ENCODE measurements at places on chromosomes 3 and 15.

- DNase-seq = no peak
Measured at GRCh38 chr3:196932600-196932999, 9.7 kb downstream of the NCBP2 start.

DNA sequence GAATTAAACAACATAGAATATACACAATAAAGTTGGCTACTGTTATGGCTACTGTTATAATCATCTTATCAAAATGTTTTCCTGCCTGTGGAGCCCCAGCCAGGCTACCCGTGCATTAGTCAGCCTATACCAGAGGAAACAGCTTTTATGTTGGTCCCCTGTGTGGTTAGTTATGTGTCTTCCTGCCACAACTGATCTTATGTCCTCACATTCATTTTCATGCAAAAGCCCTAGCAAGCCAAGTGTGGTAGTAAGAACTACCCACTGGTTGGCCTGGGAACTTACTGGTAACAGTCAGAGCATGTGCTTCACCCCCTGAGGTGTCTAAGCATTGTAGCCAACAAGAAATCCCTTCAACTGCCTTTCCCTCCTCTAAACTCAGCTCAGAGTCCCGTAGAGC lies 21.8 kb downstream of the MGLL start:
- no peak for DNase-seq

GRCh38 chr3:181253796-181254195 lies 264.3 kb upstream of the DNAJC19 start:
- no peak for DNase-seq

GRCh38 chr3:61628636-61629035 lies 67.3 kb downstream of the PTPRG start:
- no peak for DNase-seq

- no peak for DNase-seq
Measured at GRCh38 chr3:122325769-122326168, 721 bp downstream of the CSTA start.

- DNase-seq = no peak
Measured at GRCh38 chr15:51842852-51843737, 13.6 kb downstream of the TMOD3 start.

GRCh38 chr15:93020976-93021772 lies 67.8 kb downstream of the RGMA start:
- DNase-seq = no peak

DNA sequence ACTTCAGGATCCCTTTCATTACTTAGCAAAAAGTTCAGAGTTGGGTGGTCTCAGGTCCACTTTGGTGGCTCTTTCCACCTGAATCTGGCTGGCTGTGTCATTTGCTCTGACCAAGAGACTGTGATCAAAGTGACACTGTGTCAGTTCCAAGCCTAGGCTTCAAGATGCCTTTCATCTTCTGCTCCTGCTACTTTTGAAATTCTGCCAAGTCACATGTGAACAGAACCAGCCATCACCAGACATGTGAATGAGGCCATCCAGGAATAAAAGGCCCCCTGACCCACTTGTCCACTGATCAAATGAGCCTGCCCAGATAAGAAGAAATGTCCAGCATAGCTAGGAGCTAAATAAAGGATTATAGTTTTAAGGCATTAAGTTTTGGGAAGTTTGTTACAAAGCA lies 132.2 kb downstream of the OSBPL10 start:
- DNase-seq = no peak

DNA sequence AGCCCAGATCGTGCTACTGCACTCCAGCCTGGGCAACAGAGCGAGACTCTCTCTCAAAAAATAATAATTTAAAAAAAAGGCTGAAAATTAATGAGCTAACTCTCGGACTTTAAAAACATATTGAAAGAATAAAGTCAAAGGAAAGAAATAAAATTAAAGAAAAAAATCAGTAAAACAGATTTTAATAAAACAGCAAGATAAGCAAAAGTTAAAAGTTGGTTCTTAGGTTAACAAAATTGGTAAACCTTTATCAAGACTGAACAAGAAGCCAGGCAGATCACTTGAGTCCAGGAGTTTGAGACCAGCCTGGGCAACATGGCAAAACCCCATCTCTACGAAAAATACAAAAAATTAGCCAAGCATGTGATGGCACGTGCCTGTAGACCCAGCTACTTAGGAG lies 20.7 kb downstream of the TRPM7 start:
- DNase-seq = no peak

DNA sequence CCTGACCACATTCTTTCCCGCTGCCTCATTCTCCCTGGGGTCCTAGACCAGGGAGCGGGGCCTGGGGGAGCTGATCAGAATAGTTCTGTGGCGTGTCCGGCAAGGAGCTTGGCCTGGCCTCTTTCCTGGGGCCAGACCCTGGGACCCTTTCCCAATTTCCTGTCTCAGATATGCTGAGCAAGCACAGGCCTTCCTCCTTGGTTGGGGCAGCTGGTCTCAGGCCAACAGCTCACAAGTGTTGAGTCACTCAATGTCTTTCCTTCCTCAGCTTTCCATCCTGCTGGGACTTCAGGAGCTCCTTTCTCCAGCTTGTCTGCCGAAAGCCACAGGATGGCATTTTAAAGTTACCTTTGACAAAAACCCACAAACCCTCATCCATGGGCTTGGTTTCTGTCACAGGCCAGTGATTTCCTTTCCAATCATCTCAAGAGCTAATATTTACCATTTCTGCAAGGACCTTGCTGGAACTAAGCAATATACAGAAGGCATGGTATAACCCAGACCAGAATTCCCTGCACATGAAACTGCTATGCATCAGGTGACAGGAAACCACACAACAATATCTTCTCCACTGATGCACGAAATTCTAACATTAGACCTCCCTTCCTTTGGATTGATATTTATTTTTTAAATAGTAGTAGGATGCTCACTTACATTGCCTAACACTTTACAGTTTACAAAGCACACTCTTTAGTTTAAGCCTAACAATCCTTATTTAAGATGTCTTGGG lies 19.5 kb upstream of the TIMP4 start:
- no peak for DNase-seq

DNA sequence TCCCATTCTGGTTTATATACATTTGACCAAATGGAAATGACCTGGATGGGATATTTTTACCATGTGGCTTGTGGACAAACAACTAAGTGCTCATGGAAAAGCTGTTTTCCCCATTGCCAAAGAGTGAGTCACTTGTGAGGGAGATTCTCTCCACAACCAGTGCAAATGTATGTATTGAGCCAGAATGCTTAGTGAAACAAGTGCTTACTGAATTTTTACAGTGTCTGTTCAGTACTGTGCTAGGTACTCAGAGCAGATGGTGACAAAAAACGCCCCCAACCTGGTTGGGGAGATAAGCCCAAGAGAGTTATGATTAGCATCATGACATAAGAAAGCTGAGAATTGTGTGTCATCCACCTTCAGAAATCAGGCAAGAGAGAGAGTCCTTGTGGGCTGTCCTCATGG lies 2.3 kb downstream of the CHP1 start:
- DNase-seq = no peak

DNA sequence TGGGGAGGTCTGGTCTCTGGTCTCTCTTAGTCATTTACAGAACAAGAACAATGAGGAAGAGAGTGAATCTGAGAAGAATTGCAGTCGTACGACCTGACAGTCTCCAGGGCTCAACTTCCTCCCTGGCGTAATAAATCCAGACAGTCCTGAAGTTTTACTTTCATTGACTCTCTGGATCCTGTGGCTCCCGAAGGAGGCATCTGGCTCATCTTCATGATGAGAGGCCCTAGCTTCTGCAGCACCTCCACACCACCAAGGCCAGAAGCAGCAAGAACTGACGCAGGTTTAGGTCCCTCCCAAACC lies 11.8 kb upstream of the CYFIP1 start:
- DNase-seq = no peak

GRCh38 chr3:40843851-40844548 lies 319.2 kb downstream of the ZNF621 start:
- no peak for DNase-seq

DNA sequence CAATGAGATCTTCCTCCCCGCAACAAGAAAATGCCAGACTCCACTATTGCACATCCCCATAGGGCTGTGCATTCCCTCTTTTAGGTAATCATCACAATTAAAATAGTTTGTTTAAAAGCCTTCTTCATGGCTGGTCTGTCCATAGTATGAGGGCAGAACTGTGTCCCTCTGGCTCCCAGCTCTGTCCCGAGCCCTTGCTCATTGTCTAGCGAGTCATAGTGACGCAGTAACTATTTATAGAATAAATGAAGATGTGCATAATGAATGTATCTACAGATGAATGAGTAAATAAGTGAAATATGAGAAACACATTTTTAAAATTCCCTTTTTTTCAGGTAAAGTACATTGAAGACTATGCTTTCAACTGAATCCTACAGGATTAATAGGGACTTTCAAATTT lies 128.4 kb upstream of the TMC3 start:
- no peak for DNase-seq

- no peak for DNase-seq
Measured at GRCh38 chr3:162165346-162165745, 668.7 kb downstream of the OTOL1 start.

GRCh38 chr3:41075975-41076374 lies 123.3 kb upstream of the CTNNB1 start:
- no peak for DNase-seq

GRCh38 chr15:79172801-79173460 lies 82.4 kb upstream of the RASGRF1 start:
- DNase-seq = no peak

DNA sequence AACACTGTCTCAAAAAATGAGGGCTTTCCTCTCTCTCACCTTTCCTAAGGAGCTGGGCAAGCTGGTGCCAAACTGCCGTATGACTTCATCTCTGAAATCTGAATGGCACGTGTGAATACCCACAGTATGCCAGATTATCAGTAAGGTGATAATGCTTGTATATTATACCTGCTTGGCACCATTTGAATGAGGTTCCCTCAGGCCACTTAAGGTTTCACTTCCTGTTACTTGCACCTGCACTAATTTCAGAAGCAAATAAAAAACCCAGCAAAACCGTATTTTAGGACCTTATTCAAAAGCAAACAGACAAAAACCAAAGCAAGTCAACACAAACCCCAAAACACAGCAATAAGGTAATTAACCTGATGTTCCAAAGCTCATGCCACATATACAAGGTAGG lies 19.7 kb downstream of the FOXP1 start:
- no peak for DNase-seq

- DNase-seq = peak; percentile 57
Measured at GRCh38 chr3:25427942-25428788, at the start of gene RARB. TSS of gene RARB (plus strand) at chr3:25428263. CDS start at chr3:25428732, 469 bp downstream.

GRCh38 chr15:77064539-77065308 lies 6.2 kb downstream of the TSPAN3 start:
- DNase-seq = no peak

DNA sequence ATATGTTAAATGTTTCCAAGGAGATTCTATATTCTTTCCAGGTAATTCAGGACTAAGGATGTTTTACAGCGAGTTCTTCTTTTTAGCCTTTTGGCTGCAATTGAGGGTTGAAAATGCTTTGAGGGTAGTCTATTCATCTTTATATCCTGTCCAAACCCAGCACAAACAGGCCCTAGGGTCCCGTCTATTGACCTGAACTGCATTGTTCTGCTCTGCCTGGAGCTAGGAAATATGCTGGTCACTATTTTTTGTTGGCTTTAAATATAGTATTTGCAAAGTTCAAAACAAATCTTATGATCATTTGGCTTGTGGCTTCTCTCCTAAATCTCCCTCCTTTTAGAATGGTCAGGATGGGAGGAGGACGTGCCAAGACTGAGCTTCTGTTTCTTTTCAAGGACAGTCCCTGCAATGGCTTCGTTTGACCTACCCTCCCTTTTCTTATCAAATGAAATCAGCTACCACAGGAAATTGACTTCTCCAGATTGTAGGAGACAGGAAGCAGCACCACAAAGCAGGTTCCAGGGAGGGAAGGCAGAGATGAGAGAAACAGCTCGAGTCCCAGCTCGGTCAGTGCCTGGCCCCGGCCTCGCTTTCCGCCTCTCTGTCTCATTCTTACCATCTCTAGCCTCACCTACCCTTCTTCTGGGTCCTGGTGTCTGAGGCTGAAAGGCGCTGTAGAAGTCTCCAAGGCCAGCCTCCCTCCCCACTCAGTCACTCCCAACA lies 27.6 kb upstream of the NRROS start:
- no peak for DNase-seq

DNA sequence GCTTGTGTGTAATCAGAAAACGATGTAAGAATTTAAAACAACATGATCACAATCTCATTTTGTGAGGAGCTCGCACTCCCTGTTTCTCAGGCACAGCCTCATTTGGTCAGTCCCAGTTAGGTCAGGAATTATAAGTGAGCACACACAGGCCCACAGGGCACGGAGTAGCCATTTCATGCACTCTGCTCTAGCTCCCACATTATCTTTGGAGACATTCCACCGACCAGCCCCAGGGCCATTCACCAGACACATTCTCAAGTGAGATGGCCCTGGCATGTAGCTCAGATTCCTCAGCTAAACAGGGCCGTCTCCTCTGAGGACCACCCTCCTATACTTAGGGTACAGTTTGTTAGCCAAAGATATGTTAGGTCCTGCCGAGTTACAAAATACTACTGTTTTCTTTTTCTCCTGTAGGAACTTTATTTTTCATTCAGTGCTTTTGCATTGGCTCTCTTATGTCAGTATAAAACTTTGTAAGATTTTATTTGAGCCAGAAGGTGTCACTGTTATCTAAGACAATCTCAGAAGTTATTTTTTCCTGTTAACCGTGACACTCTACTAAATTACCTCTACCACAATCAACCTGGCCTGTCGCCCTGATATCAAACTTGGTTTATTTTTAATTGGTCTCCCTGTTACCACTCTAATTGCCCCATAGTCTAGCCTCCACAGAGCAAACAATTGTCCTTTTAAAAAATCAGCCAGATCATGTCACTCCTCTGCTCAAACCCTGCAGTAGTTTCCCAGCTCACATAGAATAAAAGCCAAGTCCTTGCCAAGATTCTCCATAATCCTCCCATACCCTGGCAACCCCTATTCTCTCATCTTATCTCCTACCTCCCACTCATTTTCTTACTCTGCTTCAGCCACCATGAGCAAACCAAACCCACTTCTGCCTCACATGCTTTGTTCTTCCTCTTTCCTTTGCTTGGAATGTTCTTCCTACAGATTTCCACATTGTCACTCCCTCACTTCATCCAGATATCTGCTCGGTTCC lies 105.7 kb downstream of the PPP2R3A start:
- DNase-seq = no peak

- DNase-seq = no peak
Measured at GRCh38 chr3:7271631-7272030, 410.7 kb downstream of the GRM7 start.

All from colonic mucosa (tissue), 4 donors.